ENCODE measurements at places on chromosomes 6 and 20.
A peak's percentile ranks its signal among the peaks of the same experiment; 100 is the strongest.

DNA sequence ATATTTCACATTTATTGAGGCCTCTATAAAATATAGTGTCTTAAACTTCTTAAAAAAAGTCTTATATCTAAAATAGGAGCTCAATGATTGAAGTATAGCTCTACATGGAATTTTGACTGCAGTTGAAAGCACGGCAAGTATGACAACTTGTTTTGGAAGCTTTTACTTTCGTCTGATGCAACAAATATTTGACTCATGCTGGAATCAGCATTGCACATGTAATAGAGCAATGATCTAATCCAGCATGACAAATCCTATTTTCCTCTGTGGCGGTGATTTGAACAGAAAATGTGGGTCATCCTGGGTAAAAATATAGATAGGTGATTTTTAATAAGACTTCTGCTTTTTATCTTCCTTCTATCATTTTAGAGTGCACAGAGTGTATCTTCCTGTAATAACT, 111.6 kb downstream of the TINAG start:
- no peak for DNase-seq

GRCh38 chr6:31304683-31305082, 32.8 kb upstream of the HLA-C start:
- peak; percentile 47 for DNase-seq

- DNase-seq: no peak
These were observed 59.1 kb downstream of the KIF16B start for GRCh38 chr20:16514140-16514539.

- DNase-seq: peak; percentile 52
These were observed 2.7 kb downstream of the VEGFA start for GRCh38 chr6:43772681-43773049.

DNA sequence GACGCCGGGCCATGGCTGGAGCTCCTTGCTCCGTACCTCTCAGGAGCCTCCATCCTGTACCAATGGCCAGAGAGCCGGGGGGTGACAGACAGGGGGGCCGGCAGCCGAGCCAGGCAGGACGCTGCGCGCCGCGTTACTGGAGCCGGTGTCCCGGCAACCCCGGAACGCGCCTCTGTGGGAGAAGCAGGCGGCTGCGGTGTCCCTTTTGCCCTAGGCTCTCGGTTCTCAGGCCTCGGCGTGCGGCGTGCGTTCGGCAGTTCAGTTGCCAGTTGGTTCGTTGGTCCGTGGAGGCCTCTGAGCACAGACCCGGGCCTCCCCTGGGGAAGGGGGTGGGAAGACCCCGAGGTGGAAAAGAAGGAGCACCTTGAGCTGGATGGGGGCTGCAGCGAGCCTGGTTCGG, at the start of gene SPATS1:
Gene SPATS1 (plus strand): TSS at position 162 of the 400 bp plus-strand sequence. CDS start 446 bp downstream, outside the sequence.
- peak; percentile 15 for DNase-seq

GRCh38 chr6:87257975-87258374, 64.4 kb upstream of the SMIM8 start:
- no peak for DNase-seq

DNA sequence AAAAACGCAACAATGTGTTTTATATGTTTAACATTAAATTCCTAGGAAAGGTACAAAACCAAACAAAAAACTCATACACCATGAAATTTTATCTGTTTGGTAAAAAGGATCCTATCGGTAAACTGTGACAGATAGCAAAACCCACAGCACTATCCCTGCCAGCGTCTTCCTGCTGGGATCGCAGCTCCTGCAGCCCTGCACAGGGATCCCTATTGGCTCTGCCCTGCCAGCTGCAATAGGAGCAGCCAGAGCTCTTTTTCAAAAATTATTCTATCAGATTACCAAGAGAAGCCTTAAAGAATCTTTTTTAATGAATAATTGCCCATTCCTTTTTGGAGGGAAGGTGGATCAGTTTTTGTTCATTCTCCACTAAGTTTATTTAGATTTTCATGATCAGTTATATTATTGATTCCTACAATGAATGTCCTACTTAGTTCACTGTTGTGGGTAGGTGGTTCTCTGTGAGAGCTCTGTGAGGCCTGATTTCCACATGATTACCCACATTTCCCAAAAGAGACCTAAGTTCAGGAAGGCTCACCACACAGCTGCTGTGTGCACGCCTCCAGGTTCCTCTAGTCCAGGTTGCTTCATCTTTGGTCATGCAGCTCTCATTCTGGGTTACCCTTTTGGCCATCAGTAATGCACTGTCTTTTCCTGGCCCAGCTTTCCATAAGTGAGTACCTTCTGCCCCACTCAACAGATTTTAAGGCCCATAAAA, 293.8 kb downstream of the FRK start:
- DNase-seq: no peak

GRCh38 chr6:137910424-137910834, 43.4 kb downstream of the TNFAIP3 start:
- no peak for DNase-seq

DNA sequence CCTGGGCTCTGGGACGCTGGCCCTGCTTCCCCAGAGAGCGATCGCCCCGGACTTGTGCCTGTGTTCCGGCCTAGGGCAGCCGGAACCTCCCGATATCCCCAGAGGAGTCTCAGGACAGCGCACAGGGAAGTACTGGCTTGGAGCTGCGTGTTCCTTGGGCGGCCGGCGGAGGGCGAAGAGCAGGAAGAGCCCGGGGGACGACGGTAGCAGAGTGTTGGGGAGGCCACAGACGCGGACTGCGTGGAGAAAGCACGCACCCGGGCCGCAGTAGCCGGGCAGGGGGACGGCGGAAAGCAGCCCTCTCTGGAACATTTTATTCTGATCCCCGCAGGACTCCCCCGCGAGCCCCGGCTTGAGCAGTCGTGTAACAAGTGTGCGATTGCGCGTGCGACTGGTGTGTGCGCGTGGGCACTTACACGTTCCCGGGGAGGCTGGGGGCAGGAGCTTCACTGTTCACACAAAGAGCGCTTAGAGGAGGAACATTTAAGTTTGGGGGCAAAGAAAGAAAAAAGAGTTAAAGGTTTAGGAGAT, 36.1 kb downstream of the NCR2 start:
- DNase-seq: peak; percentile 12

- peak; percentile 10 for DNase-seq
These were observed 78.1 kb upstream of the FLRT3 start for GRCh38 chr20:14415467-14415866.

DNA sequence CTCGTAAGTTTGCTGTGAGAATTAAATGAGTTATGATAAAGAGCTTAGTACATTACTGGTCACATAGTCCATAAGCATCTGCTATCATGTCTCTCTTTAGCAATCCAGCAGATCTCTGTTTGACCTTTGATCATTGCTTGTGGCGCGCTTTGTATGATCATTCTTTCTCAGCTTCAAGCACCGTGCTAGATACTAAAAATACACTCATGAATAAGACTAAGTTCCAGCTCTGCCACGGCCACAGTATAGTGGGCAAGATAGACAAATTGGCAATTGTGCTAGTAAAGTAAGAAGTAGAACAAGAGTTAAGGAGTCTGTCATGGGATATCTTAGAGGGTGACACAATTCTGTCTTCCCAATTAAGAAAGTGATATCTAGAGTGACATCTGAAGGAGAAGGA, 75.2 kb upstream of the ADGRF1 start:
- no peak for DNase-seq

Data from RPMI8226 (cell line).